Jurkat, Clone E6-1 (cell line): ENCODE measurements at places on chromosomes 2 and 18.

GRCh38 chr18:46772357-46772756, 15.5 kb upstream of the ST8SIA5 start:
- no peak for DNase-seq

GRCh38 chr2:222973237-222973636, 78.8 kb upstream of the KCNE4 start:
- DNase-seq: no peak

GRCh38 chr2:190791347-190791975, 89.2 kb upstream of the GLS start:
- DNase-seq: no peak

DNA sequence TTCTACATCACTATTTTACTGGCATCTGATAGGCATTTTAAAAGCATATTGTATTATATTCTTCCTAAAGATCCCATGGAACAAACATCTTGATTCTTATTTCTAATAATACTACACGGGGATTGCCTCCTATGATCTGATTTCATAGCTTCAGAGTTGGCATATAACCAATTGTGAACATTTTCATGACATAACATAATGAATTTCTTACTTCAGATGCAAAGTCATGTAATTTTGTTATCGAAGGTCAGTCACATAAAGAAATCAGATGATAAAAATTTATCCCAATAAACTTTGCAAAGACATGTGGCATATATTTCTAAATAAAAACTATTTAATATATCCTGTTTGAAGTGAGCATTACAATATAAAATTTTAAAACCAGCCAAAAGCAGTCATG, 93.3 kb downstream of the COL5A2 start:
- no peak for DNase-seq
